ENCODE measurements at places on chromosomes 3 and 15.

GRCh38 chr3:149828390-149828789 is 15.4 kb downstream of the RNF13 start:
- no peak for DNase-seq

GRCh38 chr15:53110999-53111398 is 320.9 kb upstream of the ONECUT1 start:
- DNase-seq = no peak

DNA sequence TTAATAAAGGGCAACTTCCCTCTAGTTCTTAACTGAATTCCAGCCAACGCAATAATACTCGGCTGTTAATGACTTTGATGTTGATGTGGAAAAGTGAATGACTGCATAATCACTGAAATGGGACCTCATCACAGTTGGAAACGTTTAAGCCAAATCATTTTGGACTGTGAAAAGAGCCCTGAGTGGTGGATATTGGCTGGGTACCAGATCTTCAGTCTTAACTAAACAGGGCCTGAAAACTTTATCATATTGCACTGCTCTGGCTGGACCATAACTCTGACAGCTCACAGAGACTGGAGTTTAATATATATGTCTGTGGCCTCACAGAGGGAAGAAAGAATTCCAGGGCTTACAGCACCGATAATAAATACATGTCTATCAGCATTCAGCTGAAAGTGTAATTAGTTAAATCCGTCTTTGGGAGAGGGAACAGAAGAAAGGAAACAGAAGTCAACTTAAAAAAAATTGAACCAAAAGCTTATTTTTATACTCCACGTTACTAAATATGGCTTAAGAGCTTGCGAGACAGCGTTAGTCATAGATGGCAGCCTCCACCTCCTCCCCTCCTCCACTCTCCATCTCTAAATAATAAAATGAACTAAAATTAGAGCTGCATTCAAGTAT is 222.3 kb upstream of the CDIN1 start:
- DNase-seq = no peak

DNA sequence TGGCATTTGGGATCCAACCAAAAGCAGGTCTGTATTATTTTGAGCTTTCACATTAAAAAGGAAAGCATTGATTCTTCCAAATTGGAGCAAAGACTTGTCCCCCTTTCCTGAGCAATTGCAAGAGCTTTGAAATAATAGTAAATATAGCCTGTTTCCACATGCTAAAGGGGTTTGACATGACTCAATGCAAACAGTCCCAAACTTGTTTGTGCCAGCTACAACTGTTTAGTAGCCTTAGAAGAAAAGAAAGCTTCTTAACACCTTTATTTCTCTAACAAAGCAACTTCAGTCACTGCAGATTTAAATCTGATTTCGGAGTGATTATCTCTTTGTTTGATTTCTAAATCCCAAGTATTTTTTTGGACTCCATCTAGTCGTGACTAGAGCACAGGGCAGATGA is 180.2 kb downstream of the SEMA6D start:
- DNase-seq = no peak

DNA sequence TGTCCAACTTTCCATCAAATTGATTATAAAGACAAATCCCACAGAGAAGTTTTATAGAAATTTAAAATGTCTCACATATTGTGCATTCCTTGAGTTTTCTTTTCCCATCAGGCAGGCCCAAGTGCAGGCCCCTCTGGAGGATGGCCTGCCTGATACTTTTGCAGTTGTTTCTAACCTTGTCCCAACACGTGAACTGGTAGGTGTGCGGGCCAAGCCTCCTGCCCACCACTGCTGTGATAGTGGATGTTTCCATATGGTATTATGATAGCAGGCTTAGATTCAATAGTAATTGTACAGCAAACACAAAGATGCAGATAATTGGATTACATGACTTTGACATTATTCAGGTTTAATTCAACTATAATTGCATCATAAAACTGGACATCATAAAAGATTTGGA is 1.4 kb downstream of the P2RY12 start:
- no peak for DNase-seq
